ENCODE measurements at places on chromosomes 4 and X.

- DNase-seq, result no peak
Measured at GRCh38 chr4:84578540-84579402, 4.2 kb upstream of the CDS1 start.

DNA sequence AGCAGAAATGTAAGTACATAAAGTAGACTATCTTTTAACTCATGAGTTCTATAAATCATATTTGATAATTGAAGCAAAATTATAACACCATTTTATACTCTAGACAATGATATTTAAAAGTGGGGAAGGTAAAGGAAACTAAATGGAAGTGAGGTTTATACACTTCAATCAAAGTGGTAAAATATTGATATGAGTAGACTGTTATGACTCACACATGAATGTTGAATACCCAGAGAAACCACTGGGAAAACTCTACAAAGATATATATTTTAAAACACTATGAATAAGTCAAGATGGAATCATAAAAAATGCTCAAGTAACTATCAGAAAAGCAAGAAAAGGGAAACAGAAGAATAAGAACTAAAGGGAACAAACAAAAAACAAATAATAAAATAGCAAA lies 8.4 kb downstream of the VSIG1 start:
- DNase-seq, result no peak

- DNase-seq, result no peak
Measured at GRCh38 chrX:130719413-130719812, 183.6 kb downstream of the ENOX2 start.

DNA sequence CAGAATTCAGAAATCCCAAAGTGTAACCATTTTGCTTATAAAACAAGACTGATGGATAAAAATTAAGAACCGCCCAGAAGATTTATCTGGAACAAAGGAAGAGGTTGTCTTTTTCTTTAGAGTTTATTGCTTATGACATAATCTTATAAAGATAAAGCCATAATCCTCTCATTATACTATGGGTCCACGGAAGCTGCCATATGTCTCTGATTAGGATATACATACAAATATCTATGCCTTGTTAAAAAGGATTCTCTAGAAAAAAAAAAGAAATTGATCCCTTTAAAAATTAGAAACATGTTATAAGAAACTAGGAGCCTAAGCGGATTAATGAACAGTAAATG lies 70.5 kb downstream of the RELL1 start:
- DNase-seq, result no peak

DNA sequence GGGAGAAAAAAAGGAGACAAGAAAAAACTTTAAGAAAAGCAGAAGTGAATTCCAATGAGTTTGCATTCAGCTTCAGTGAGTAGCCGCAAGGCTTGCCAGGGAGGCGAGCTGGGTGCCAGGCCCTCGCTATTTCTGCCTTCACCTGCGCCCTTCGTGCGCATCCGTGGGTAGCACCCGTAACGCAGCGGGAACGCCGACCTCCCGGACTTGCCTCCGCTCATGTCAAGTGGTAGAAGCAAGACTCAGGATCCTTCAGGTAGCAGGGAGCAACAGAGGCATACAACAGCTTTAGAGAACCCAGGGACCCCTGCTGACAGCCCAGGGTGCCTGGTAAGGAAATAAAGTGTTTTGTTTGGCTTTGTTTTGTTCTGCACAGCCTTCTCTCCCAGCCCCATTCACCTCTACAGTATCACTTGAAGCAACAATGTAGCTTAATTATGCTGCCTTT lies 140.0 kb upstream of the BCOR start:
- no peak for DNase-seq

- DNase-seq, result no peak
Measured at GRCh38 chr4:173138624-173139023, 30.0 kb upstream of the GALNT7 start.

GRCh38 chr4:153005899-153006381 lies 69.8 kb downstream of the FHDC1 start:
- DNase-seq, result no peak

- no peak for DNase-seq
Measured at GRCh38 chrX:23514082-23514481, 153.2 kb upstream of the PRDX4 start.

GRCh38 chrX:149962859-149963757 lies 24.8 kb upstream of the EOLA2 start:
- peak; percentile 12 for DNase-seq

- DNase-seq, result no peak
Measured at GRCh38 chrX:79081895-79082512, 62.5 kb upstream of the GPR174 start.

DNA sequence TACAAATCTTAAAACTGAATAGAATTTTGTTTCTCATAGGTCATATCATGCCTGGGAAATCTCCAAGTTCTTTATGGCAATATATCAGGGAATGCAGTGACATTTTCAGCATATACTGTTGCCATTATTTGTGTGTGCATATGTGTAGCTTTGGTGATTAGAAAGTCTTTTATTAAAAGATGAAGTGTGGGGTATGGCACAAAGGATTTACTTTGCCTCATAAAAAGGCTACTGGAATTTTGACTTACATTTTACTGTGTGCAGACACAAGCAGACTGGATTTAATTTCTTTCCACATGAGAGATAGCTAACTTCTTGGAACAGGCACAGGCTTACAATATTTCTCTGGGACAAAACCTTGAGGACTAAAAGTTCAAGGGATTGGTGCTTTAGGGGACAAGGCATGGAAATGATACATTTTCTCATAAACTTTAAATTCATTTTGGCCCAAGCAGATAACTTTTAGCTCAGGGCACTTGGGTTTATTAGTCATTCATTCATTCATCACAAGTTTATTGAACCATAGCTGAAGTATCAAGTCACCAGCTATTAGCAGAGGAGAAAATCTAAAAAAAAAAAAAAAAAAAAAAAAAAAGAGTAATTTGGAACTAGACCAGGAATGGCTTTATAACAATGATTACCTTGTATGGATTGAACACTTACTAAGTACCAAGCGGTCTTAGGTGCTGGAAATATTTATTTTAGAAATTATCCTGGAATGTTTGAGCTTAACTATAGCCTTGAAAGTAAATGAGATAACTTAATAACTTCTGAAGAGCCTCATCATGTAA lies 191.5 kb downstream of the SLIT2 start:
- no peak for DNase-seq

DNA sequence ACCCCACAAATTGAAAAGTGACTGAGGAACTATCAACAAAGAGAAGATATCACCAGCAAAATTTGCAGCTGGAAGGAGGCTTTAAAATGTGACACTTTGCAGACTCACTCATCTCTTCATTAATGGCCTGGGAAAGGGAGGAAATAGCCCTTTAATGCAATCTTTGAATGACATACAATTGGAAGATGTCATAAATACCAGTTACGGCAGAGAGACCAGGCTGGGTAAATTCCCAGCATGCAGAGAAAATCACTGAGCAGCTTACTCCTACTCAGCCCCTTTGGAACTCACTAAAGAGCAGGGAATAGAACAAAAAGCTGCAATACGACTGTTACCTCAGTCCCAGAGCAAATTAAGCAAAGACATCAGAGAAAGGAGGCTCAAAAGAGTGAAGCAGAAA lies 238.9 kb downstream of the HS3ST1 start:
- DNase-seq, result no peak

DNA sequence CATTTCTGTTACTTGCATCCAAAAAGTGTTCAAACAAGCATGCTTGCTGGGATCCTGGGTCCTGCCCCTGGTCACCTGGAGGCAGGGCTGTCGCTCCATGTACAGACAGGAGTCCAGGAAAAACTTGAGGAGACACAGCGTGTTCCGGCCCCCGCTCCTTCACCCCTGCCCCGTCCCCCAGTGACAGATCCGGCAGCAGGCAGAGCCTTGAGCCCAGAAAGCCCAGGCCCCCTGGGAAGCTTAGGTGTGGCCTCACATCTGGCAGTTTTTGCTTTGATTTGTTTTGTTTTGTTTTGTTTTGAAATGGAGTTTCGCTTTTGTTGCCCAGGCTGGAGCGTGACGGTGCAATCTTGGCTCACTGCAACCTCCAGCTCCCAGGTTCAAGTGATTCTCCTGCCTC lies 67.0 kb downstream of the TRMT44 start:
- no peak for DNase-seq
